ENCODE measurements at places on chromosomes 2 and 18.

DNA sequence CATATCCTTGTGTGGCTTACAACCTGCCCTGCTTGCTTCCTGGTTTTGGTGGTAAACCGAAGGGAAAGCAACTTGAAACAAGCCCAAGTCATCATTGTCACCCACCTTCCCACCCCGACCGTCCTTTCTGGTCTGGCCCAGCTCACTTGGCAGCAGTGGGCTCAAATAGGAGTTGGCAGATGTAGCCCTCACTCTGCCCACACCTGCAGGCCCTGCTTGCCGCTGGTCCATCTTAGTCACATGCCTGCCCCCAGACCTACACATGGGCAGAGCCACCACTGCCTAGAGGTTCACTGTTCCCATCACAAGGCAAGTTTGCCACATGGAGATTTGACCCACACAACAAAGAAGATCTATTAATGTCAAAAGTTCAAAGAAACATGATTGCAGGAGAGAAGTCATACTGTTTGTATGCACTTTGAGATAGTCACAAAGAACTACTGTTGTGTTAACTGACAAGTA, 9.3 kb downstream of the EIPR1 start:
- no peak for DNase-seq

DNA sequence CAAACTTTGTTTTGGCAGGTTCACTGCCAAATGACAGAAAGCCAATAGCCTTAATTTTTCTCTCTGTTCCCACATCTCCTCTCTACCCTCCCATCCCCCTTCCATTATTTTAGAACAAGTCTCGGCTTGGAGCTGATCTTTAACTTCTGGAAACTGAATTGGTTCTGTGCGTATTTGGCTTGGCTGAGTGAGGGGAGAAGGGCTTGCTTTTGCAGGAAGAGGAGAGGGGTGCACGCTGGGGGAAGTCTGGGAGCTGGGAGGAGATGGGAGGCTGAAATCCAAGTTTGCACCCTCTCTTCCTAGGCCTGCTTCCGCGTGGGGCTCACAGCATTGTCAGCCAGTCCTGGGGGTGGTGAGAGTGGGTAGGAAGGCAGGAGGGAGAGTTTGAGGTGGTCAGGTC, 176.1 kb upstream of the SPRED2 start:
- no peak for DNase-seq

GRCh38 chr2:235204948-235205347, 253.1 kb downstream of the SH3BP4 start:
- DNase-seq = no peak

DNA sequence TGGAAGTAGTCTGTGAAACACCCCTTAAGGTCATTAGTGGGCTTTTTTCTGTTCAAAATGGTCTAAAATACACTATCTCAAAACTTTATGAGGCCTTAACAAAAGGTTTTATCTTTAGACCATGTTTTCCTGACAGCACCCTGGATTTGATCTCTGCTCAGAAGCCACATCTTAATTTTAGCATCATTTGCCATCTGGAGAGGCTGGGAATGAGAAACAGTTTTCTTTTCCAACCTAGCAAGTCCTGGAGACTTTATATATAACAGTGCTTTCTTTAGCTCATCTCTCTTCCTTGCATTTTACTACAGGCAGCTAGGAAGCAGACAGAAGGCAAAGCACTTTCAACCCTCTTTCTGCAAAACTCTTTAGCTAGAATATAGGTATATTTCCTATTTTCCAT, 62.7 kb upstream of the CYTIP start:
- DNase-seq = no peak

- DNase-seq = no peak
Observed at GRCh38 chr2:212959471-212960117, 191.8 kb downstream of the IKZF2 start.

- DNase-seq = no peak
Observed at GRCh38 chr18:46759890-46760289, 3.0 kb upstream of the ST8SIA5 start.

GRCh38 chr2:203453858-203454451, 81.1 kb downstream of the RAPH1 start:
- no peak for DNase-seq
